Esophagus mucosa (tissue), 1 donor: ENCODE measurements at places on chromosomes 1 and 21.
A peak's percentile ranks its signal among the peaks of the same experiment; 100 is the strongest.

GRCh38 chr1:31376375-31377134, 3.7 kb upstream of the FABP3 start:
- ATAC-seq: no peak

DNA sequence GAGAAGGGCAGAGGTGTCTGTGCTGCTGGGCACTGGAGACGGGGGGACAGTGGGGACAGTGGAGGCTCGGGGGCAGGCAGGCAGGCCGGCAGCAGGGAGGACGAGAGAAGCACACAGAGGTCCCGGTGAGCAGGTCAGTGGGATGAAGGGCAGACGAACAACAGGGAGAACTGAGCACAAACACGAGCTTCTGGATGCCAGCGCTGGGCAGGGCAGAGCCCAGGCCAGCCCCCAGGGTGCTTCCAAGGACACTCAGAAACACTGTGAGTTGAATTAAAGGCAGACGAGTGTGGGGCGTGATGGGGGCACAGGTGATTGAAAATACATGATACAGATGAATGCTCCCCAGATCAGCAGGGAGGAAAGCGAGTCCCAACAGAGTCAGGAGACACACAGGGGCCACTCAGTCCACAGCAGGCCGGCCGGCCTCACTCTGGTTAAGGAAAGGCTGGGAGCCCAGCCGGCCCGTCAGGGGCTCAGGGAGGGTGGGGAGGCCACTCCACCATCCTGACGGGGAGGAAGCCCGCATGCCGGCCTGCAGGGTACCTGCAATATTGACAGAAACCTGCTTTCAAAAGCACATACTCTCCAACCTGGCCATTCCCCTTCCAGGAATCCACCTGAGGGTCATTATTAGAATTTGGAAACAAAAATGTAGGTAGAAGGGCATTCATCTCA, 14.1 kb downstream of the SLC19A1 start:
- ATAC-seq: no peak

DNA sequence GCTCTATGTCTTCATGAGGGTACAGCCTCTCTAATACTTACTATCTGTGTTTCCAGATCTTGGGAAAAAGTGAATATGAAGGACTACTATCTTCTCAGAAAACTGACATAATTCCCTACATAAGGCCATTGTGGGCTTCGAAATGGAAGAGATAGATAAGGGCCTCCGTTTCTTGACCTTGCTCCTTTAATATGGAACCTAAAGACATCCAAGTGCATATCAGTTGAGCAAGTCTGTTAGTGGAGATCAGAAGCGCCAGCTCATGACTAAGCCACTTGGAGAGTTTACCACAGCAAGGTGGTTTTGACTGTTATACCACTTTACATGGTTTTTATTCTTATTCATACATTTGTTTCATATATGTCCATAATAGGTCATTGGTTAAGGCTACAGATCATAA, 35.3 kb upstream of the FCER1A start:
- no peak for ATAC-seq

GRCh38 chr1:54680387-54680786, 35.3 kb upstream of the TTC4 start:
- ATAC-seq: no peak

DNA sequence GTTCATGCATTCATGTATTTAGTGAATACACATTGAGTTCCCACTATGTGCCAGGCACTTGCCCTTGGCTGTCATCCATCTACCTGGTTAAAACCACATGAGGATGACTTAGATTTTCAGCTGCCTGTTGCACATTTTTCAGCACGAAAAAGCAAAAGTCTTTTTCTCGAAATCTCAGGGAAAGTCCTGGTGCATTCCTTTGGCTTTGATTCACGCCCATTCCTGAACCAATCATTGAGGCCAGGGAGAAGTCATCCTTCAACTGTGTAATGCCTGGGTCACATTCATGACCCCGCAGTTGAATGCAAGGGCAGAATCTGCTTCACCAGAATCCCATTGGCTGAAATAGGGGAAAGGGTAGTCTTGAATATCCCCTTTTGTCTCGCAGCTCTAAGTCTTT, 84.4 kb downstream of the RNF220 start:
- no peak for ATAC-seq

DNA sequence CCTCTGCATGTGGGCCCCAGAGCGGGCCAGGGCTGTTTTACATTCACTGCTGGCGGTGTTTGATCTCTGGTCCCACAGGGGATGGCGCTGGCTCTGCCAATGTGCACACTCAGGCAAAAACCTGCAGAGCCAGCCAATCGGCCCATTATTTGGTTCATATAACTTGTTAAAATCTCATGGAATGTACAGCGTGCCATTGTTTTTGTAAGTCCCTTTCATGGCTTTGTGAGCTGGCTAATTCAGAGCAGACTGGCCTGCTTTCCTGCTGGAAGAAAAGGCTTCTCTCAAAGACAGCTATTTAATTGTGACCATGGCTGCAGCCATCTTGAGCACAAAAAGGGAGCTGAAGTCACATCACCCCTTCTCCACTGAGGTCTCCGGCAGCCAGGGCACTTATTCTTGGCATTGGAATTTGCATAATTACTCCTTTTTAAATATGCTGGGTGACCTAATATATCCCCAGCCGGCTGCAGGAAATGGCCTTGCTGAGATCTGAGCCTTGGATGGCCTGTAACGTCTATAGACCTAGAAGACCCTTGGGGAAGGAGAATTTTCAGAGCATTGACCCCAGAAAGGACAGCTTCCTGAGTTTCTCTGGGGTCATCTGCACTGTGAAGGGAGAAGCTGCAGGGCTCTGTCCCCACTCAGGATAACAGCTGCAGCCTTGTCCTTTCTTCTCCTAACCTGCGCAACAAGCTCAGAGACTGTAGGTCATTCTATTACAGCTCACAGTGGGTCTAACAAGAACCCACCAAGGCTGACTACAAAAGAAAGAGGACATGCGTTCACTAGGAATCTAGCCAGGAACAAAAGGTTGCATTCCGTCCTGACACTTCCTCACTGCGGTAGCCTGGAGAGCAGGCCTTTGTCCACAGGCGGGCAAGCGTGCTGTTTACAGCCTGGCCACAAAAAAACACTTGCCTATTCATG, 45.8 kb downstream of the BCAR3 start:
- no peak for ATAC-seq

- no peak for ATAC-seq
These were observed 52.2 kb upstream of the L1TD1 start for GRCh38 chr1:62142496-62142895.

GRCh38 chr21:23579573-23579972, 2027.7 kb downstream of the MRPL39 start:
- ATAC-seq: no peak

DNA sequence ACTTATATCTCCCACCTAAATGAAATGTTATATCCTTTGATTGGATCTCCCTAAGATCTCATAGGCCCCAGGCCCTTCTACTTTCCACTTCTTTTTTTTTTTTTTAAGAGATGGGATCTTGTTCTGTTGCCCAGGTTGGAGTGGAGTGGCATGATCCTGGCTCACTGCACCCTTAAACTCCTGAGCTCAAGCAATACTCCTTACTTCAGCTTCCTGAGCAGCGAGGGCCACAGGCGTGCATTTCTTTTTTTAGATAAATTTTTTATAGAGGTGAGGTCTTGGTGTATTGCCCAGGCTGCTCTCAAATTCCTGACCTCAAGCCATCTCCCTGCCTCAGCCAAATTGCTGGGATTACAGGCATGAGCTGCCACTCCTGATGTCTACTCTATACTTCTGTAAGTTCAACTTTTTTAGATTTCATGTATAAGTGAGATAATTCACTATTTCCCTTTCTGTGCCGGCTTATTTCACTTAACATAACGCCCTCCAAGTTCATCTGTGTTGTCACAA, 987.5 kb upstream of the NCAM2 start:
- no peak for ATAC-seq

GRCh38 chr21:25501996-25502665, 105.2 kb downstream of the MRPL39 start:
- ATAC-seq: no peak

DNA sequence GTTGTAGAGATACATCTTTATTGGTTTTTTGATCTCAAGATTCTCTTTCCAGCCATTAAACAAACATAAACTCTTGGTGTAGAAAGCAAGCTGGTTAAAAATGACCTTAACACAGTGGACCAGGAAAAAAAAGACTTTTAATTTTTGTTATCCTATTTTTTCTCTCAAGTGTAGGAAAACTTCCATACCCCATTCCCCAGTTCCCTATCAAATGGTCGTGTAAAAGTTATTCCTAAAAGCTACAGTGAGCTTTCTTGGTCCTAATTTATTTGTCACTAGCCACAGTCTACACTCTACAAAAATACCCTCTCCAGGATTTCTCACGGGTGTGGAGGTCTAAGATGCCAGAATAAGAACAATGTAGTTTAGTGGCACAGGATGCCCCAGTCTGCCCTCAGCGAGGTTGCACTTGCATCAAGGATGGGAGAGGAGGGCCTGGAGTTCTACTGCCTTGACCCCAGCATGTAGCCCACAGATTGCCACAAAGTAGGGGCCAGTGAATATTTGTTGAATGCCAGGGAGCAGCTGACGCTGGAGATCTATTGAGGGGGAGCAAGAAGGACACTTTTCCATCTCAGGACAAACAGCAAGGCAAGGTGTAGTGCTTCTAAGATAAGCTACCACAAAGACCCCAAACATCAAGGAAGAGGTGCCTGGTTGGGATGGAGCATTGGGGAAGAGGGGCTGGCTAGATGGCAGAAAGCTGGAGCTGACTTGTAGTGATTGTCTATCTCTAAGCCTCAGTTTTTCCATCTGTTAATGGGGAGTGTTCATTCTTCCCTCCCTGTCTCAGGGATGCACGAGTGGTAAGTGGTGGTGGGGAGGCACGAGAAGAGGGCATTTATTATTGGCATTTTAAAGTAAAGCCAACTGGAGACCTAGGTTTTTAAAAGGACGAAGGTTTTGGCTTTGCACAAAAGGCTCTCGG, 1.8 kb downstream of the MYCL start:
- no peak for ATAC-seq

DNA sequence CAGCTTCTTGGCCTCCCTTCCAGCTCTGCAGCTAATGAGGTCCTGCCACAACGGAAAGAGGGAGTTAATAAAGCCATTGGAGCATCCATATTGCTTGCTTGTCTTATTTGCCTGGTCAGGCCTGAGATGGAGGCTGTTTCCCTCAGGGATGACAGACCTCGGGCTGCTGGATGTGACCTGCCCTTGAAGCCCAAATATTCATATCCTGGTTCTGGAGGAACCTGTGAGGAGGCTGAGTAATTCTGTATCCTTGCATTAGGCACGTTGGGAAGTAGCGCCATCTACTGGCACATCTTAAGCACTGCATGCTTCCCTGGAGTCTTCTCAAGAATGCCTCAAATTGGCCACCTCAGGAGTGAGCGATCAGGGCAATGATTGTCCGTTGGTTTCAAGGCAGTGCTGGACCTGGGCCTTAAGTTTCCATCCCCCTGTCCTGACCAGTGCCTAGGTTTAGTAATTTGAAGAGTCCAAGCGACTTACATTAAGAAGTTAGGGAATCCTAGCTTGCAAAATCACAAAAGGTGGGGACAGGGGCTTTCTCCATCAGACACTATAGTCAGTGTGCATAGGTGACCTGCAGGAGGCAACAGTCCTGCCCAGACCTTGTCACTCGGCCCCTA, 13.8 kb upstream of the NASP start:
- peak; percentile 87 for ATAC-seq
